ENCODE measurements at places on chromosomes 5 and 9.

GRCh38 chr9:105679257-105680022 is 14.9 kb upstream of the TMEM38B start:
- no peak for DNase-seq

DNA sequence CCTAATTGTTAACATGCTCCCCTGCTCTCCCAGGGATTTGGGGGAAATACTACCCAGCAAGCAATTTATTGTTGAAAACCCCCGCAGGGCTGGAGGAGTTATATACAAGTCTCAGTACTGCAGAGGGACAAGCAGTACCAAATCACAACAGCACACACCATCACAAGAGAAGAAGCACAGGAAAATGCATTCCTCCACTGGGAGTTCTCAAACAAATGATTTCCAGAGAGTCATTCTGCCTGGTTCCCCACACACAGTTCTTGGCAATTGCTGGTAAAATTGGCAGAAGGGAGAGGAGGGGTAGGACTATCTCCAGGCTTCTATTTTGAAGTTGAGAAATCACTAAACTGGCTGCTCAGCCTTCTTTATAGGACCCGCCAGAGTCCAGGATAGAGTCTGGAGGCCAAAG is 16.8 kb downstream of the SIL1 start:
- DNase-seq: no peak

DNA sequence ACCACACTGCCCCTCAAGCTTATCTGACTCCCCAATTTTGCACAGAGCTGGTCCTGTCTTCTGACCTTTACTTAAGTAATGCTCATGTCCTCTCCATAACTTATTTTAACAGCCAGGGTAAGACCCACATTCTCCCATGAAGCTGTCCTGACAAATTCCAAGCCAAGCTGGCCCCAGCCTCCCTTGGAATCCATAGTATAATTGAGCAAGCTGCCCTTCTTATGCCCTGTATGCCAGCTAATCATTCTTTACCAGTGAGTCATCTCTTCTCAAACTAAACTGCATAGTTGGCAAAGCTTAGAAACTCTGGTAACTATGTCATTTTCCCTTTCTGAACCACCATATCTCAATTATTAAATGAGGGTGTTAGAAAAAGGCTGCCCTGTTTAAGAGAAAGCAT is 92.4 kb downstream of the NFIB start:
- peak; percentile 72 for DNase-seq

DNA sequence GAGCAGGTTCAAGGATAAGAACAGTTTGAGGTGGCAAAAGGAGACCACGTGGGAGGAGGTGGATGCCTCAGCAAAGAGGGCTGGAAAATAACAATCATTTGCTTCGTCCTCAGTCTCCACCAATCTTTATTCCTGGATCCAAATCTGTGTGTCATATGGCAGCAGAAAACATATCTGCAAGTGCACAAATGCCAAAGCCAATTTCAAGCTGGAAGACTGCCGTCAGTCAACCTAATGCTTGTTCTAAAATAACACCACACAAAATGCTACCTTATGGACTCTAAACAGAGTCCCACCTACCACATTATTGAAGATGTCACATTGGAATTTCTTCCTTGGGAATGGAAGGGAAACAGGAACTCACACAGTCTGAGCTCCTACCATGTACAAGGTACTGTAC is 129.1 kb downstream of the CDK5RAP2 start:
- DNase-seq: no peak

GRCh38 chr9:127269449-127269848 is 4.9 kb downstream of the GARNL3 start:
- DNase-seq: no peak
